ENCODE measurements at places on chromosomes 12 and 14.

GRCh38 chr12:51000245-51000644, 25.9 kb downstream of the SLC11A2 start:
- DNase-seq, result no peak

DNA sequence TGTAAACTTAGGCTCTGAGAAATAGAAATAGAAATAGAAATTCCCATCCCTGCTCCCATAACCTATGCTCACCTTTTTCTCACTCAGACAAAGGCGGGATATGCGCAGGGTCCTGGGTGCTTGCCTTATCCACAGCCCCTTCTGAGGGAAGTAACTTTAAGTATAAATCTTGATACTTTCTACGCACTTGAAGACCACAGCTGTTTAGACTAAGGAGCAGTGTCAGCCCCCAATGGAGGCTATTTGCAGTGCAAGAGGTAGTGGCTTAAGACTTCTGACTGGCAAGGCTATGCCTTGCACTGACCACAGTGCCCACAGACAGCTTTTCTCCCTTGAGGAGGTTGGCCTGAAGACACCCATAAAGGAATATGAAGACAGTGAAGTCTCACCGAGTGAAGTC, 35.2 kb downstream of the ASCL1 start:
- DNase-seq, result no peak

- DNase-seq, result no peak
Observed at GRCh38 chr12:68418137-68418460, 85.9 kb upstream of the MDM1 start.

- DNase-seq, result no peak
Observed at GRCh38 chr14:92928258-92928629, 5.3 kb downstream of the CHGA start.

DNA sequence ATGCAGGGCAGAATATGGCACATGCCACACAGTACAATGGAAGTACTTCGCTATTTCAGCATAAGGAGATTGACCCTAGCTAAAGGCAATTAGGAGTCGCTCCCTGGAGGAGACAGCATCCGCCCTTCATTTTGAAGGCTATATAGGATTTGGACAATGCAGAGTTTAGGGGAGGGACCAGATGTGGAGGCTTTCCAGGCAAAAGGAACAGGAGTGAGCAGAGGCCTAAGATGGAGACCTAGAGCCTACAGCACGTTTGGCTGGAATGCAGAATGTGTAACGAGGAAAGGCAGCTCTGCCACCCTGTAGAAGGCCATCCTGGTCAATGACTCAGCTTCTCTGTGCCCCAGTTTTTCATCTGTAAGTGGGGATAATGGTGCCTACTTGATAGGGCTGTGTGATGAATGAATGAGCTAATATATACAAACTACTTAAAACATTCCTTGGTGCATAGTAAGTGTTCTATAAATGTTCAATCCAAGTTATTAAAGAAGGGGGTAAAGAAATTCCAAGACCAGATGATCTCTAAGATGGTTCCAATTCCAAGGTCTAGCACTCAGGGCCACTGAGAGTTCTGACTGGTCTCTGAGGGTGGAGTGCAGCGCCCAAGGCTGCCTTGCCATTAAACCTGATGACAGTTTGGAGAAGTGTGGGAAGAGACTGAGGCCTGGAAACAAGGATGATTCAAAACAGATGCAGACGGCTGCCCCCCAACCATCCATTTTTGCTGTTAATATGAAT, 54.3 kb upstream of the FRMD6 start:
- peak; percentile 85 for DNase-seq

DNA sequence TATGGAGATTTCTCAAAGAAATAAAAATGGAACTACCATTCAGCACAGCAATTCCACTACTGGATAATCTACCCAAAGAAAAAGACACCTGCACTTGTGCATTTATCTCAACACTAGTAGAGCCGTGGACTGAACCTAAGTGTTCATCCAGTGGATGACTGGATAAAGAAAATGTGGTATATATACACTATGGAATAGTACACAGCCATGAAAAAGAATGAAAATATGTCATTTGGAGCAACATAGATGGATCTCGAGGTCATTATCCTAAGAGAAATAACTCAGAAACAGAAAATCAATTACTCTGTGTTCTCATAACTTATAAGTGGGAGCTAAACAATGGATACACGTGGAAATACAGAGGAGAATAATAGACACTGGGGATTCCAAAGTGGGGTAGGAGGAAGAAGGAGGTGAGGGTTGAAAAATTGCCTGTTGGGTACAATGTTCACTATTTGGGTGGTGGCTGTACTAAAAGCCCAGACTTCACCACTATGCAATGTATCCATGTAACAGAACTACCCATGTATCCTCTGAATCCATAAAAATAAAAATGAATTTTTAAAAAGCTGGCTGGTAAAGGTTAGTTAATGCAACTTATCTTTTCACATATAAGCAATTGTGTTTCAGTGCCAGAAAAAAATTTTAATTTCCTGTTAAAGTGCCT, 130.7 kb downstream of the FOXA1 start:
- DNase-seq, result no peak

- DNase-seq, result no peak
Observed at GRCh38 chr12:80192087-80192486, 92.8 kb downstream of the OTOGL start.

DNA sequence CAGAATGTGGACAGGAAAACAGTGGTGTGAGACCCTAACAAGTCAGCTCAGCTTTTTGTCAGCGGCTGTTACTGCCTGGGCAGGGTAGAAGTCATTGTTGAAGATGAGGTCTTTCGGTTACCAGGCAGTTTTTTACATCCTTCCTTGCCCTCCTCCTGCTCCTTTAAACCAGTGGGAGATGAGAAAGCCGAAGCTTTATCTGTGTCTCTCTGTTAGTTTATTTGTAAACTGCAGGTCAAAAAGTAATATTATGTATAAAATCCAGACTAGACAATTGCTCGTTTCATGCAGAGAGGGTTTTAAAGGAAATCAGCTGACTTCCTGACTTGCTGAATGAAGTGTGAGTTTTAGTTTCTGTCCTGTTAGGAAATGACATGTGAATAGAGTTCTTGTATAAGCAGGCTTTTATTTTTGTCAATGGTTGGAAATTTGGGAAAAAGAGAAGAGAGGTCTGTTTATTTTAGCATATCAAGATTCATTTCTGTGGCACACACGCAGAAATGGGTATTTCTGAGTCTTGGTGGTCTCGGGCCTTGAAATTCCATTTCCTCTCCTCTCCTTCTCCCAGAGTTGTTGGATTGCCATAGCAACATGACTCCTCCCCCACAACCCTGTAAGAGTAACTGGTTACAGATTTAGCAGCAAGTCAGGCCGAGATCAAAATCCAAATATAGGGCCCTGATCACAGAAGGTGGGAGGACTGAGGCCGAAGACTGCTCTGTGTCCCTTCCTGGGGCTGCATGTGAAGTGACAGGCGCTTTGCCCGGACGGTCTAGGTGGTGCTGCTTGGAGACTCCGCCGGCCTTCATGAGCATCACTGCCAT, 60.8 kb downstream of the SAMD4A start:
- DNase-seq, result peak; percentile 49

- DNase-seq, result no peak
Observed at GRCh38 chr12:115485967-115486366, 791.5 kb downstream of the MED13L start.

DNA sequence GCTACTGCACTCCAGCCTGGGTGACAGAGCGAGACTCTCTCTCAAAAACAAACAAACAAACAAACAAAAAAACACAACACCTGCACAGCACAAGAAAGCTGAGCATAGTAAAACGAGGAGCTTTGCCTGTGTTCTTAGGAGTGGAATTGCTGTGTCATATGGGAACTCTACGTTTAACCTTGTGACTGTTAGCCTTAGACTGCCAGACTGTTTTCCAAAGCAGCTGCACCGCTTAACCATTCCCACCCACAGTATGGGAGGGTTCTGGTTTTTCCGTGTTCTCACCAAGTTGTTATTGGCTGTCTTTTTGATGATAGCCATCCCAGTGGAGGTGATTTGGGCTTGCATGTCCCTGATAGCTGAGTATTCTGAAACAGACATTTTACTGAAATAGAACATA, 9.2 kb downstream of the WNT5B start:
- no peak for DNase-seq

- no peak for DNase-seq
Observed at GRCh38 chr14:103108749-103109207, 14.3 kb downstream of the EXOC3L4 start.

- DNase-seq, result no peak
Observed at GRCh38 chr14:51954031-51954430, 35.3 kb upstream of the RTRAF start.

DNA sequence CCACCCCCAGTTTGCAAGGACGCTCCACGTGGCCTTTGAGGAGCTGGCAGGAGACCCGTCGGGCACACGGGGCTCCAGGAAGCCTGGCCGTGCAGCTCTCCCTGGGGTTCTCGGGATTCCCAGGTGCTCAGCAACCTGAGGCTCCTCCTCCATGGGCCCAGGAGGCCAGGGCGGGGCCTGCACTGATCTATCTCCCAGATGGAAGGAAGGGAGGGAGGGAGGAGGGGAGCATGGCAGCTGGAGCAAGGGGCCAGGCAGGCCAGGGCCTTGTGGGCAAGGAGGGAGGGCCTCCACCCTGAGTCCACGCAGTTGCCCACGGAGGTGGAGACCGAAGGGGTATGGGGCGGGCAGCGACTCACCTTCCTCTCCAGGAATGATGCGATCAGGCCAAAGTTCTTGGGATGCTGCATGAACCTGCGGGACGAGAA, 127.3 kb downstream of the RFLNA start:
- no peak for DNase-seq

DNA sequence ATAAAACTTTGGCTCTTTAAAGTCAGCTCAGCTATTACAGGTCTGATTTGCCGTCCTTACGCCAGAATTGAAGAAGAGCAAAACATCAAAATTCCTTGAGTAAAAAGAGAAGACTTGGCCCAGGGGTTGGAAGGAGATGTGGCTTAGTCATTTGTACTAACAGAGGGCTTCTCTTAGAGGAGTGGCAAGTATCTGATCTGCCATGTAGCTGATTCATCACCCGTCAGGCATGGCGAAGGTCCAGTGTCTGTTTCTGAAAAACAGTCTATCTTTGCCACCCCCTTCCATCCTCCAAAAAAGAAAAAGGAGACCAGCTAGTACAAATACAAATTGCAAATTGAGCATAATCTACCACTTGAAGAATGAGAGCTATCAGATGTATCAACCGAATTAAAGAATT, 91.9 kb downstream of the RAD52 start:
- DNase-seq, result no peak

- no peak for DNase-seq
Observed at GRCh38 chr12:15712823-15713660, 76.1 kb downstream of the EPS8 start.

DNA sequence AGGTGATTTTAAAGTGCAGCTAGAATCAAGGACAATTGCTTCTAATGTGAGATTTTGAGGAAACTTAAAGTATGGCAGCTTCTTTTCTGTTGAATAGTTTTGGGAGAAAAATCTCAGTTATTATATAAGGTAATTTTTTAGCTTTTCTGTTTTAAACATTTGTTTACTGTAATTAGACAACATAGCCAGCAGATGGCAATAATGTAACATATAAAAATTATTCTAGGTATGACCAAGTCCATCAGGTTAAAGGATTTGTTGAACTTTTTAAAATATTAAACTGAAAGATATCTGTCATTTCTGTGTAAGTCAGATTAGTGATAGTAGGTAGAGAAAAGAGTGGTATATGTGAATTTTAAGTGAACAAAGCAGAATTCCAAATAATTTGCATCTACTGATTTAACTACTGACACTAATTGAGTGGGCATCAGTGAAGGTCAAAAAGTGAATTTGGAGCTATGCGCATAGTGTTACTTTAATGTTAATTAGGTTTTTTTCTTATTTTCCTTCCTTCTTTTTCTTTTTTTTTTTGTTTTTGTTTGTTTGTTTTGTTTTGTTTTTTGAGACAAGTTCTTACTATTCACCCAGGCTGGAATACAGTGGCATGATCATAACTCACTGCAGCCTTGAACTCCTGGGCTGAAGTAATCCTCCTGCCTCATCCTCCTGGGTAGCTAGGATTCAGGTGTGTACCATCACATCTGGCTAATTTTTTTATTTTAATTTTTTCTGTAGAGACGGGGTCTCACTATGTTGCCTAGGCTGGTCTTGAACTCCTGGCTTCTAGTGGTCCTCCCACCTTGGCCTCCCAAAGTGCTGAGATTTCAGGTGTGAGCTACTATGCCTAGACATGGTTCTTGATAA, 18.6 kb downstream of the PRORP start:
- no peak for DNase-seq

- DNase-seq, result peak; percentile 37
Observed at GRCh38 chr12:15584366-15585041, 204.7 kb downstream of the EPS8 start.

GRCh38 chr14:34241185-34241711, 220.8 kb downstream of the SPTSSA start:
- no peak for DNase-seq

- DNase-seq, result no peak
Observed at GRCh38 chr12:91502208-91502607, 319.6 kb upstream of the DCN start.

GRCh38 chr14:76924371-76925096, 98.3 kb downstream of the LRRC74A start:
- no peak for DNase-seq

DNA sequence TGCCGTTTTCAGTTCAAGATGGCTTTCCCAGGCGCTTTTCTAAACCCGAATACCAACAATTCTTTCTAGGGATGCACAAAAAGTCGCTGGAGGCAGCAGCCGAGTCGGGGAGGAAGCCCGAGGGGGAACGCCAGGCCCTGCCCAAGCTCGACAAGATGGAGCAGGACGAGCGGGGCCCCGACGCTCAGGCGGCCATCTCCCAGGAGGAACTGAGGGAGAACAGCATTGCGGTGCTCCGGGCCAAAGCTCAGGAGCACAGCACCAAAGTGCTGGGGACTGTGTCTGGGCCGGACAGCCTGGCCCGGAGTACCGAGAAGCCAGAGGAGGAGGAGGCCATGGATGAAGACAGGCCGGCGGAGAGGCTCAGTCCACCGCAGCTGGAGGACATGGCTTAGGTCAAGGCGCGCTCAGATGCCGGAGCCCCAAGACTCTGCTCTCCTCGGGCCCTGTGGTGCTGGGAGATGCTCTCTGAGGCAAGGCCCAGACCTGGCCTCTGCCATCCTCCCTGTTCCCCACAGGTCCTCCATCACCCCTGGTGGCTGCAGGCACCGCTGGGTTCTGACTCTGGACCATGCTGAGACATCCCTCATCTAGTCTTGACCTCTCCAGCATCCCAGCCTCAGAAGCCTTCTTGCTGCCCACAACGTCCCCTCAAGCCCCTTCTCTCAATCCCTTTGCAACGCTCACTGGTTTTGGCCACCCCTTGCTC, 21.4 kb downstream of the VSX2 start:
- DNase-seq, result no peak

GRCh38 chr14:37232907-37233481, 35.3 kb downstream of the MIPOL1 start:
- DNase-seq, result peak; percentile 62

- no peak for DNase-seq
Observed at GRCh38 chr14:59964251-59965007, 44.5 kb downstream of the LRRC9 start.

DNA sequence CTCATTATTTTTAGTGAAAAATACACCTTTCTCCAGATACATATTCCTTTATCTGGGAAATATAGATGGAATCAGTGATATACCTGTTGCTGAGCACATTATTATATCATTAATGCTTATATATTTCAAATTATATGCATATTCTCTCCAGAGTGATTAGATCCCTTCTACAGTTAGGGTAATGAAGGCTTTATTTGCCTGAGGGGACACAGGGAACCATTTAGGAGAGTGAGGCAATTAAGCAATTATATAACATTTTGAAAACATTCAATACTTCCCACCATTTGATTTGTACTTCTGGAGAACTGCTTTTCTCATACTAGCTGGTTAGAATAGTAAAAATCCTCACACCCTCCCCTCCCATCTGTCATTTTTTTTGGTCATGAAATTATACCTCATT, 212.8 kb upstream of the NOVA1 start:
- no peak for DNase-seq

- no peak for DNase-seq
Observed at GRCh38 chr12:110004598-110004997, 5.4 kb downstream of the ANKRD13A start.
